ENCODE measurements at places on chromosomes 16 and 17.

DNA sequence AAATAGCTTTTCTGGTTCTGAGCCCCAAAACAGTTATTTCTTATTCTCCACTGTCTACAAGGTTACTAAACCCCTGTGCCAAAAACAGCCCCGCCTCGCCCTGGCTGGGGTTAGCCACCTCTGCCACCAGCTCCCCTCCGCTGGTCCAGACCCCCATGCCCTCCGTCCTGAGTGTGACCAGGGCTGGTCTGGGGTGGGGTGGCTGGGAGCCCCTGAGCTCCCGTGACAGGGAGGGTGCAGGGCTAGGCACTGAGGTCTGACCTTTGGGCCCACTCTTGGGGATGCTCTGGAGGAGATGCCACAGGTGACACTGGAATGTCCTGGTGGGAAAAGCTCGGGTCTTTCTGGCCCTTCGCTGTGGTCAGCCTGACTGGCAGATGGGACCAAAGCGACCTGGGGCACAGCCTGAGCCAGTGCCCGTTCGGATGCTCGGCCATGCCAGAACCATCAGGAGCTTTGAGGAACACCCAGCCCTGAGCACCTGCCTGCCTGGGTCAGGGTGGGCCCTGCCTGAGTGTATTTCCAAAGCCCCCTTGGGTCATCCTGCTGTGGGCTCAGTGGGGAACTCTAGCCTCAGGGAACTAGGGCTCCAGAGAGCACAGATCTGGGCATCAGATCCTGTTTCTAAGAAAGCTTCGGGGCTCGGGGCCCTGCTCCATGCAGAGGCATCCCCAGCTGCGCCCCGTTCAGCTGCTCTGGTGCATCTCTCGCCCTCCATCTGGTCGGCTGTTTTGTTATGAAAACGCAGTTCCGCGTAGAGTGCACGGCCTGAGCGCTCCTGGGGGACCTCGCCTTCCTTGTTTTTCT, 72.1 kb upstream of the GNG13 start:
- no peak for DNase-seq

- DNase-seq: no peak
Observed at GRCh38 chr16:88435437-88436355, 17.4 kb upstream of the ZFPM1 start.

DNA sequence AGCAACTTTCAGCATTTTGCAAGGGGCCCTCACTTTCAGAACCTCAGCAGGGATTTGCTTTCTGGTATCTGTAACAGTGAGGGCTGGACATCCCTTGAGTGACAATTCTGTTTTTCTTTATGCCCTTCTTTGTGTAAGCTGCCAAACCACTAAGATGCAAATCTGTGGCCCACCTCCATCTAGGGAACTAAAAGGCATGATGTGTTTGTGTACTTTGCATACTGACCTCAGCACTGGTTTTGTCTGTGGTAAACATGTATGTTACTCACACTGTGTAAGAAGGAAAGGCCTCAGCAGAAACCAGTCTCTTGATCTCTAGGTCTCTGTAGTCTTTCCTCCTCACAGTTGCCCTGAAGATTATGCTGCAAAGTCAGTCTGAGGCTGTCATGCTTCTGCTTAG, 396.6 kb upstream of the DYNLRB2 start:
- peak; percentile 9 for DNase-seq

DNA sequence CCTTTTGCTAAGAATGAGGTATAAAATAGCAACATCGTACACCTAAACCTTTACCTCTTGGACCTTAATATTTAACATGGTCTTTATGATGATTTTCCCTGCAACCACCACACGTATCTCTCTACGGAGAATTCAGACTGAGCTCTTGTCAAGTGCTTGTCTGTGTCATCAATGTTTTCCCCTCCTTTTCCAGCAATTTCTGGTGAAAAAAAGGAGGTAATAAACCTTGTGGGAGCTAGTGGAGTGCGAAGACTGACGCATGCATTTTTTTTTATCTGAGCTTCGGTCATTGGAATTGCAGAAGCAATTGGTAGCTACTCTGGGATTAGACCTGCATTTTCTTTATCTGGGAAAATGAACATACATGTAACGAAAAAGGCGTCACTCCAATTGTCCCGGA, 527.6 kb downstream of the TMEM114 start:
- no peak for DNase-seq

GRCh38 chr16:86045591-86045971, 146.6 kb downstream of the IRF8 start:
- no peak for DNase-seq
